A673 (cell line): ENCODE measurements at places on chromosomes 12 and 14. TPM values are rescaled to one million over a fixed set of nuclear protein-coding genes. Genes with fewer than 3 reads are reported as not detected.

DNA sequence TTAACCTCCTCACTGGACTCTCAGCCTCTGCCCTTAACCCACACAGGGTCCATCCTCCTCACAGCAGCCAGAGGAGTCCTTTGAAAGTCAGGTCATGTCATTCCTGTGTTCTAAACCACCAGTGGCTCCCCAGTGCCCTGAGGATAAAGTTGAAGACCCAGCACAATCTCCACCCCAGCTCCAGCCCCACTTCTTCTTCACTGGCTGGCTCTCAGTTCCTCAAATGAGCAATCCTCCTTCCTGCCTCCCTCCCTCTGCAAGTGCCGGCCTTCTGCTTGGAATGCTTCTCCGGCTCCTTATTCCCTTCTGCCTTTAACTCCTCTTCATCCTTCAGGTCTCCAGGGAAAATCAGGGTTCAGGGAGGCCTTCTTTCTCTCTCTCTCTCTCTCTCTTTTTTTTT is 32.0 kb upstream of the SPPL3 start:
- no peaks in the 10 kb centered on the region for H3K36me3 ChIP-seq
- H3K27ac ChIP-seq = no peak overlapping the region
- H3K4me3 ChIP-seq = no peak overlapping the region
- DNase-seq = no peak

The TAPBPL gene
- 6.9 and 7.4 TPM in 2 replicates for total RNA-seq

- peak overlapping the region; percentile 56 for H3K27ac ChIP-seq
- H3K4me1 ChIP-seq = peaks cover 16% of the 10 kb centered on the region
- DNase-seq = peak; percentile 32
- no peaks in the 10 kb centered on the region for H3K27me3 ChIP-seq
Observed at GRCh38 chr12:107760207-107760808, 629 bp downstream of the PRDM4 start.

The PPFIA2 gene
- 0.52 and 1.5 TPM in 2 replicates for total RNA-seq

DNA sequence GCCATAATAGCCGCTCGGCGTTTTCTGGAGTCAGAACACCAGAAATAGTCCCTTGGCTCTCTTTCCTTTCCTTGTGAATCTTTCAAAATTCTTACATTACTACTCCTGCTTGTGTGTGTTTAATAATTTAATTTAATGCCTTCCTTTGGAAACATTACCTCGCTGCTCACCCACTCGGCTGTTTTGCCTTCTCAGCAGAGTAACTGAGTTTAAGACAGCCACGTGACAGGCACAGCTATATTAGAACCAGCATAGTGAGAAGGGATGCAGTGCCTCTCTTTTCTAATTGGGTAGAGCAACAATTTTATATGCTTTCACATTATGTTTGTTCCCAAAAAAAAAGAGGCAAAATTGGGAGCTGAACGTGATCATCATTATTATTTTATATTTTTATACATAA is 107.6 kb downstream of the ETV6 start:
- no peaks in the 10 kb centered on the region for H3K36me3 ChIP-seq
- peaks cover 16% of the 10 kb centered on the region for H3K4me1 ChIP-seq
- H3K4me3 ChIP-seq = no peak overlapping the region
- no peaks in the 10 kb centered on the region for H3K27me3 ChIP-seq

GRCh38 chr14:96514694-96515093 is 12.5 kb downstream of the PAPOLA start:
- no peak overlapping the region for H3K4me3 ChIP-seq
- no peak overlapping the region for H3K27ac ChIP-seq
- peaks cover 66% of the 10 kb centered on the region for H3K4me1 ChIP-seq
- no peaks in the 10 kb centered on the region for H3K36me3 ChIP-seq
- DNase-seq = no peak
- H3K27me3 ChIP-seq = no peaks in the 10 kb centered on the region

The VSX2 gene
- total RNA-seq = not detected in 2 replicates

GRCh38 chr12:109721276-109721675 is 7.7 kb downstream of the FAM222A start:
- H3K36me3 ChIP-seq = no peaks in the 10 kb centered on the region
- no peak overlapping the region for H3K4me3 ChIP-seq
- H3K27ac ChIP-seq = no peak overlapping the region
- no peaks in the 10 kb centered on the region for H3K27me3 ChIP-seq

DNA sequence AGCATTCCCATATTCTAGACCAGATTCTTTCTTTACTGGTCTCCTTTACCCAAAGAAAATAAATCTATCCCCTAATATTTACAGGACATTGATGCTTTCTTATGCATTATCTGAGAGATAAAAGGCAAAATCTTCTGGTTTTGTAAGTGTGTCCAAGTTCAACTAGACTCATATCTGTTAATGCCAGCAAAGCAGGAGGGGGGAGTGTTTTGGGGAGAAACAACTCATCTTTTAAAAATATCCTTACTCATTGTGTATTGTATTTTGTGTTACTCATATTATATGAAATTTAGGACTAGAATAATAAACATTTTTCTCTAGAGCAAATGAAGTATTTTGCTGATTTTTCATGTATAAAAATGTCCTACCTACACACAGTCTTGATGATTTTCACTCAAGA is 54.8 kb downstream of the SAMD4A start:
- peaks cover 26% of the 10 kb centered on the region for H3K4me1 ChIP-seq
- no peak for DNase-seq
- H3K27ac ChIP-seq = no peak overlapping the region
- H3K27me3 ChIP-seq = no peaks in the 10 kb centered on the region
- no peaks in the 10 kb centered on the region for H3K36me3 ChIP-seq

The TRHDE gene
- total RNA-seq = 17.6 and 24.5 TPM in 2 replicates

- H3K36me3 ChIP-seq = no peaks in the 10 kb centered on the region
- peak overlapping the region; percentile 34 for H3K27ac ChIP-seq
- DNase-seq = no peak
- H3K4me1 ChIP-seq = peaks cover 37% of the 10 kb centered on the region
- H3K27me3 ChIP-seq = no peaks in the 10 kb centered on the region
- no peak overlapping the region for H3K4me3 ChIP-seq
Observed at GRCh38 chr14:22387776-22388241, 201.2 kb downstream of the DAD1 start.

- peak; percentile 82 for DNase-seq
- no peaks in the 10 kb centered on the region for H3K36me3 ChIP-seq
- peak overlapping the region; percentile 1 for H3K27ac ChIP-seq
- H3K4me1 ChIP-seq = peaks cover 28% of the 10 kb centered on the region
- no peak overlapping the region for H3K4me3 ChIP-seq
Observed at GRCh38 chr12:116520801-116521471, 38.2 kb upstream of the MAP1LC3B2 start.
